ENCODE measurements at places on chromosomes 11 and 22.

- DNase-seq, result no peak
Observed at GRCh38 chr22:36103891-36104290, 56.7 kb downstream of the APOL3 start.

- DNase-seq, result no peak
Observed at GRCh38 chr11:16225623-16226022, 130.7 kb downstream of the SOX6 start.

DNA sequence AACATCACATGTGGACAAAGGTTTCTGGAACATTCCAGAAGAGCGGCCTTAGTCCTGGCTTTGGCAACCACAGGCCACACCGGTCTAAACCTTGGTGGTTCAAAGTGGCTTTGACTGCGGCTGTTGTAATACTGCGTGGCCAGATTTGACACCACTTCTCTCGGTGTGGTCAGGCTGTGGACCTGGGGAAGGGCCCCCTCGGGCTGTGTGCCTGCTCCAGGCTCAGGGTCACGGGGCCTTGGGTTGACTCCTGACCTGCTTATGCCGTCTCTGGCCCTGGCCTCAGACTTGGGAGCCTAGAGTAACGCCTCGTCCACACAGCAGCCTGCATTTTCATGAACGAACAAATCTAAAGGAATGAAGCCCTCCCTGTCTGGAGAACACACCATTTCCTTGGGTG, 118.0 kb downstream of the PHF21B start:
- DNase-seq, result no peak

DNA sequence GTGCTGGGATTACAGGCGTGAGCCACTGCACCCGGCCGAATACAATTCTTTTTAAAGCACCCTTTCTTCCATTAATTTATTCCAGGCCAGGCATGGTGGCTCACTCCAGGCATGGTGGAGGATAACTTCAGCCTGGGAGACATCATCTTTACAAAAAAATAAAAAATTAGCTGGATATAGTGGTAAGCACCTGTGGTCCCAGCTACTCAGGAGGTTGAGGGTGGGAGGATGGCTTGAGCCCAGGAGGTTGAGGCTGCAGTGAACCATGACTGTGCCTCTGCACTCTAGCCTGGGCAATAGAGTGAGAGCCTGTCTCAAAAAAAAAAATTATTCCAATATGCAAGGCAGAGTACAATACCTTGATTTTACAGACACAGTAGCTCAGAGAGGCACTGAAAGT, 11.4 kb downstream of the TAGLN start:
- no peak for DNase-seq

GRCh38 chr11:15888556-15889345, 467.6 kb downstream of the SOX6 start:
- DNase-seq, result no peak

- no peak for DNase-seq
Observed at GRCh38 chr11:80309301-80309700, 868.5 kb upstream of the TENM4 start.

GRCh38 chr11:120195601-120196320, 15.1 kb upstream of the OAF start:
- no peak for DNase-seq

DNA sequence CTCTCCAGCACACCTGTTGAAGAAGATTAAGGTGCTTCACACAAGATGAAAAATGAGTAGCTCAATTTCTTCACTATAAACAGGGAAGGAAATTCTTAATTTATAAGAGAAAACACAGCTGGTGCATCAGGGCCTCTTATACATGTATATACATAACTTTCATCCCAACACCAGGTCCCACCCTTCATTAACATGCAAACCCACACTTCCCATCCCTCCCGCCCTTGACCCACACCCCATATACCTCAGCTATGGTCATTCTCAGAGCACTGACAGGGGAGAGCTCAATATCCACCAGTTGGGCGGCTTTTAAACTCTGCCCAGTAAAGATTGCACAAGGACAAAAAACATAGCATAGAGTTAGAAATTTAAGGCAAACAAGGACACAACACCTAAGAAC, 85.8 kb downstream of the ATG16L2 start:
- DNase-seq, result no peak

- DNase-seq, result peak; percentile 49
Observed at GRCh38 chr11:5476186-5476819, 12.2 kb upstream of the OR52D1 start.

DNA sequence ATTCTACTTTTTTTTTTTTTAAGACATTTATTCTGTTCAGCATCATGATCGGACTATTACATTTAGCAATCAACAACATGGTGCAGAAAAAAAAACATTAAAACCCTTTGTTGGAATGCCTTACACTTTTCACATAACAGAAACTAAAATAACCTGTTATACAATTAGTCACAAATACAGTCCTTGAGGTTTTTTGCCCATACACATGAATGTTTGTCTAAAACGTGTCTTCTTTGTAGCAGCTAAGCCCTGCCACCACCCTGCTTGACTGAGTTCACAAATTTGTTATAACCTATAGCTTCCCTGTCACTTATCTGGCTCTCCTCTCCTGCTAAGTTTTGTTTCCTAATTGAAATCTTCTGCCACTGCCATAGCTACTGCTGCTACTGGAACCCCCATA, 75.4 kb upstream of the ARHGAP20 start:
- no peak for DNase-seq

GRCh38 chr11:120336641-120337354, 585 bp downstream of the ARHGEF12 start:
- peak; percentile 50 for DNase-seq

GRCh38 chr11:123233975-123234334, 38.9 kb upstream of the CLMP start:
- no peak for DNase-seq

DNA sequence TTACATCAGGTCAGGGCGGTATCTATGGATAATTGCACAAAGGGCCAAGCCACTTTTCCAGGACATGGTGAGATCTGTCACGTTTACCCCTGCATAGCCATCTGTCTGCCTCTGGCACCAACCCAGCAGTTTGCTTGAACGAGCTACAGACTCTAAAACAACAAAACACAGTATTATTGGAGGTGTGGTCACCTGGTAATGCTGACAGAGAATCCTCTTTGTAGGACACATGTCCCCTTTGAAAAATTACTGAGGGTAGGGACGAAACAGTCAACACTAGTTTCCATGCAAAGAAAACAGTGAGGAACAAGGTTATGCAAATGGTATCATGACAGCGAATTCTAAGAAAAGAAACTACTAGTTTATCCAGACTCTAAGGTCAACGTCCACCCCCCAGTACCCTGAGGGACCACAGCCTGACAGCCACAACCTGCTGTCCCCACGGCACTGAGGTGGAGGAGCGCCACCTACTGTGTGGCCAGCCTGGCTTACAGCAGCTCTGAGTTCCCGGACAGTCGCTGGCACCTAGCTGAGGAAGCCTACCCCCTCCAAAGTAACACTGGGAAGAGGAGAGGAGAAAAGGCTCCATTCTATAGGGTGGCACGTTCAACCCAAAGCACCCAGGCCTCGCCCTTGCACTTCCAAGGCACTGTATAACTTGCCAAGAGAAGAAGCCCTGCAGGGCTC, 117.4 kb upstream of the BID start:
- DNase-seq, result no peak

DNA sequence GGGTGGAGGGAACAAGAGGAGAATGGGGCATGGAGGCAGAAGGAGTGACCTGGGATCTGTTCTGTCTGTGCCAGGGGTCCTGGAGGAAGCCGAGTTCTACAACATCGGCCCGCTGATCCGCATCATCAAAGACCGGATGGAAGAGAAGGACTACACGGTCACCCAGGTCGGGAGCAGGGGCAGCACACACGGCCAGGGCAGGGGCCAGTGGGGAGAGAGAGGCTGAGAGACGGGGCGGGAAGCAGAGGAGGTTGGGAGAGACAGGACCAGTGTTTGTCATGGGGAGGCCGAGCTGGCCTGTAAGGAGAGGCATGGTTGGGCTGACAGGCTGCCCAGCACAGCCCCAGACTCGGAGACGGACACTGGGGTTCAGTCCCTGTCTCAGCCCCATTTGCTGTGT, 4.7 kb downstream of the KCTD17 start:
- no peak for DNase-seq

DNA sequence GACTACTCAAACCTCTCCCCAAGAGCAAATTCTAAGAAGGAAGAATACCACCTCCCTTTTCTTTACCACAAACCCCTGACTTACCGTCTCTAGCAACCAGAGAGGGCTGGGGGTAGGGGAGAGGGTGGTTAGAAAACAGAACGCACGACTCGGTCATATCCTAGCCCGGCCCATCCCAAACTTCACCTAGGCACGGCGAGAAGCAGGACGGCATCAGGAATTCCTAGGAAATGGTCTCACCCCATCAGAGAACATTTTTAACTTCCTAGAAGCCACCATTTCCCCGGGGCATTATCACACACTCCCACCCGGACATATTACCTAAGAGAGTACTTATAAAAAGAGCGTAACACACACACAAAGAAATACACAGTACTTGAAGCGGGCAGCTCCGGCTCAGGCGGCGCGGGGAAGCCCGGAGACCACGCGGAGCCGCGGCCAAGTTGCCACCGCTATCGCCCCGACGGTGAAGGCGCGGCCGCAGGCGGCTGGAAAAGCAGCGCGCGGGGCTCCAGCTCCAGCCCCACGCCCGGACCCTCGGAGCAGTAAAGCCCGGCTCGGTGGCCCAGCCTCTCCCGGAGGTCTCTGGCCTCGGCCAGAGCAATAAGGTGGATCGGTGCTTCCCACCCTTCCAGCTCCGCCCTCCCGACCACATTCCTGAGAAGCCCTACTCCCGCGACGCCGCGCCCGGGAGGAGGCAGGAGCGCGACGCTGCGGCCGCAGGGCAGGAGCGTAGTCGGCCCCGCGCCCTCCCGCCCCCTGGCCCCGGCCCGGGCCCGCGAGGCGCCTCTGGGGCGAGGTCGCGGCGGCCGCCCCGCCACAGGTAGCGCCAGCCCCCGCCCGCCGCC, 878 bp downstream of the RRAS2 start:
- DNase-seq, result peak; percentile 34

DNA sequence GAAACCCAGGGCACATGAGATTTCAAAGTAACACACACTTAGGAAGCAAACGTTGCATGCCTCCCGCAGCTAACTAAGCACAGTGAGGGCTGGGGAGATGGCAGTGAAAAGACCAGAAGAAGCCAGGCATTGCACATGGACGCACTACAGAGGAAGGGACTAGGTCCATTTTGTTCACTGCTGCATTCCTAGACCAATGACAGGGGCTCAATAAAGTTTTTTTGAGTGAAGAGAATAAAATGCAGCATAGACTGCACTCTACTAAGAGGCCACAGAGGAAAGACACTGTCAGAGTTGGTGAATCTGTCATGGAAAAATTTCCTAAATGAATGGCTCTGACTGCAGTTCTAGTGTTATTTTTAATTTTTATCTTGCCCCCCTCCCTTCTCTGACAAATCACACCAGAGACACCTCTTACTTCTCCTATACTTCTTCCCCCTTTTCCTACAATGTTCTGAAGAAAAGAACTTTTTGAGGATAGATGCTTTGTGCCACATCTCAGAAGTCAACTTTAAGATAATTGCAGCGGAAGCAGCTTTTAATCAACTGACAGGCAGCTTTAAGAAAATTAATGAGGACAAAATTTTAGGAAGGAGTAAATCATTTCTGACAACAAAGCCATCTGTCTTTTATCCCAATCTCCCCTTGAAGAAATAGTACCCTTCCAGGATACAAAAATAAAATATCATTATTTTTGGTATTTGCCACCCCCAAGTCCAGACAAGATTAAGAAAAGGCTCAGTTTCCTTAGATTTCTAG, 34.8 kb upstream of the CHRM4 start:
- no peak for DNase-seq

DNA sequence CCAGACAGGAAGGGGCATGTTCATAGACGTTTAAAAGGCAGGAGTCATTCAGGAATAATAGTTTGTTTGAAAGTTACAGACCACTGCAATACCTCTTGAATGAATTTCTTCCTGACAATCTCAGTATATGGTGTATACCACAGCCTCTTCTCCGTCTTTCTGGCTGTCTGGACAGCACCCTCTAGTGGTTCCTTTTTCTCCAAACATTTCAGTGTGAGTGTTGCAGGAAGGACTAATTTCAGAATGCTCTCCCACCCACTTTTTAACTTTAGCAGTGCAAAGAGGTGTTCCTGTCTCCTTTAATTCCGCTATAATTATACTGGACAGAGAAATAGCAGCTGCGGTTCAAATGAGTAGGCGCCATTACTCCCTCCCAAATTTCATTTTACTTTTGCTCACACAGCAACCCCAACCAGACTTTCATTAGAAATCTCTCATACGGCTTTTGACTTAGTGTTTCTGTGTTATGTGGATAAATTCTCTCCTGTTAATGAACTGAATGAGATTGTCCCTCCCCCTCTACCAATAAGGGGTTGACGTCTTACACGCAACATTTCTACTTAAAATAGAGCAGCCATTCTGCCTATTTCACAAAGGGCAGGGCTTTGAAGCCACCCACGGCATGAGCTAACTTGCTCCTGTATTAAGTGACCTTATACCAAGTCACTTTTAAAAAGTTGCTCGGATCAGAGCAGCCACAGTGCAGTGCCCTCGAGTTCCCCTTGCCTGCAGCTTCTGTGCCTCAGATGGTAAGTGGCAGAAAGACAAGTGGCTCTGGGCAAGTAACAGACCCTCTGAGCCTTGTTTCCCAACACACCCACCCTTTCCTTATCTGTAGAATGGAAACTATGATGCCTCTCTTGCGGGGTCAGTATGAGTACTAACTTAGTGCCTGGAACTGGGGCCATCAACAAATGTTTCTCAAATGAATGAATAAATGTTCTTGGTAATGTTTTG, 368.6 kb downstream of the OPCML start:
- DNase-seq, result no peak

DNA sequence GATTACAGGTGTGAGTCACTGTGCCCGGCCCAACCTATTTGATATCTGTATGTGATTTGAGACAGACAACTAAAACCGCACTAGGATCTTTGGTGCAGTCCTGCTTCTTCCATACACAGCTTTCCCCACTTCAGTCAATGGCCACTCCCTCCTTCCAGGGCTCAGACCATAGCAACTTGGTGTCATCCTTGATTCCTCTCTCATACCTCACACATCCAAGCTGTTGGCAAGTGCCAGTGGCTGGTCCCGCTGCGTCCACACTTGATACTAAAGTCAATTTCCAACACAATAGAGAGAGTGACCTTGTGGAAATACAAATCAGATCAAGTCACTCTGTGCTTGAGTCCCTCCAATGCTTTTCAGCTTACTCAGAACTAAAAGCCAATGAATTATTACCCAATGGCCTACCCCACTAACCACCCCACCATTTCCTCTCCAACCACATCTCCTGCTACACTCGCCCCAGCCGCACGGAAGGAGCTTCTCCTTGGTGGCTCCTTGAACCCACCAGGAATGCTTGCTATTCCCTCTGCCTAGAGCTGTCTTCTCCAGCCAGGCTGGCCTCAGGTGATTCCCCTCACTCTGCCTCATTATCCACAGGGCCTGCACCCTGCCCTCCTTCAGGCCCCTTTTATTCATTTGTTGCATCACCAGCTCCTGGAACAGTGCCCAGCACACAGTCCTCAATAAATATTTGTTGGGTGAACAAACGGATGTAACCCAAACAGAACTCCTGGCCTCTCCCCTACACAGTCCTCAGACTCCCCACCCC, 12.9 kb downstream of the ABTB2 start:
- DNase-seq, result no peak

DNA sequence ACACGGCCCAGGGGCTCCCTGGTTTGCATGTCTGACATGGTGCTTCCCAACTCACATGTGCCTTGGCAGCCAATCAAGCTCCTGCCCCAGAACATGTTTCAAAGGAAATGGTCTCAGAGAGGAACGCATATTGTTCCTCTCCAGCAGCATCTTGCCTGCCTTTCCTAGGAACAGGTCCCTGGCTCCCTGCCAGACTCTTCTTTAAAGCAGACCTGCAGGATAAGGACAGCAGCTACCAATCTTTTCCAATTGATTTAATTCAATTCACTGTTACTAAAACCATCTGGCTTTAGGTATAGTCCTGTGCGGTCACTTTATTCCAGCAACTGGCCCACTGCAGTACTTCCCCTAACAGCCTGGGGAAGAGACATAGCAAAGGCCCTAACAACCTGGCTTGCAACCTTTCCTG, 79.9 kb downstream of the AMBRA1 start:
- no peak for DNase-seq

All from stimulated activated CD4-positive, alpha-beta T cell treated with anti-CD3 and anti-CD28 coated beads, Interleukin-2, amount 100 ng/mL, for 24 hours (primary cell).